ENCODE measurements at places on chromosomes 4 and X.

DNA sequence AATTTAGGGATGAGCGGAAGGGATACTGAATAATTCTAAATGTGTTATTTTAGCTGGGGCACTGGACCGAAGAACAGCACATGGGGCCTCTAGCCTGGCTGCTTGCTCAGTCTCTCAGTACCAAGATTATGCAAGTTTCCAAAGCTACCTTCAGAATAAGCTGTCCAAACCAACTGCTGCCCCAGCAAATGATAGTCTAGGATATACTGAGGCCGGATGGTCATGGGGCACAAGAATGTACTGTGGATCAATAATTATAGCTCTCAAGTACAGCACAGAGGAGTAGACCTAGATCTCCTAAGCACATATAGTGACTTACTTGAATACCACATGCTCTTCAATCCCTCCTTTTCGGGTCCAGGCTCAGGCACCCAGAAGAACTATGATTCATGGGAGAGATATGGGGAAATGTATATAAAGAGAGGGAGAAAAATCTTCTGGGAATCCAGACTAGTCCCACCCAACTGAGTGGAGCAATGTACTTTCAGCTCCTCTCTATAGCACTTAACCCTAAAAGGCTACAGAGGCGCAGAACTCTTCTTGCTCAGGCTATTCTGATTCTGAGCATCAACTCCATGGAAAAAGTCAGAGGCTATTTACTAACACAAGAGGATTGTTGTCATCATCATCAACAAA, 160.3 kb upstream of the GPC4 start:
- DNase-seq: no peak

DNA sequence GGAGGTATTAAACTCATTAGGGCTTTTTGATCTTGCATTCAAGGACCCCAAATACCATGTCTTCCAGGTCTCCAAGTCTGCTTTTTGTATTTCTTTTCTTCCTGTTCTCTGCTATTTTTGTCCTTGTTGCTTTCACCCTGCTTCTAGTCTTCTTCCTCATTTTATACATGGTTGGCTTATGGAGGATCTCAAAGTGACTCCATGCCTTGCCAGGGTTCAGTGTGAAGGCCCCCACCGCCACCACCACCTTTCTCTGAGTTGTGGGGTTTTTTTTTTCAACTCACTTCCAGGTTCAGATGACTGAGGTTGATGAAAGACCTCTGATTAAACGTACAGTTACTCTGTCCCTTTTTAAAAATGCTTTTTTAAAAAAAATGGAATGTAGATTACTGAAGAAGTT, 96.3 kb downstream of the MAML3 start:
- no peak for DNase-seq

DNA sequence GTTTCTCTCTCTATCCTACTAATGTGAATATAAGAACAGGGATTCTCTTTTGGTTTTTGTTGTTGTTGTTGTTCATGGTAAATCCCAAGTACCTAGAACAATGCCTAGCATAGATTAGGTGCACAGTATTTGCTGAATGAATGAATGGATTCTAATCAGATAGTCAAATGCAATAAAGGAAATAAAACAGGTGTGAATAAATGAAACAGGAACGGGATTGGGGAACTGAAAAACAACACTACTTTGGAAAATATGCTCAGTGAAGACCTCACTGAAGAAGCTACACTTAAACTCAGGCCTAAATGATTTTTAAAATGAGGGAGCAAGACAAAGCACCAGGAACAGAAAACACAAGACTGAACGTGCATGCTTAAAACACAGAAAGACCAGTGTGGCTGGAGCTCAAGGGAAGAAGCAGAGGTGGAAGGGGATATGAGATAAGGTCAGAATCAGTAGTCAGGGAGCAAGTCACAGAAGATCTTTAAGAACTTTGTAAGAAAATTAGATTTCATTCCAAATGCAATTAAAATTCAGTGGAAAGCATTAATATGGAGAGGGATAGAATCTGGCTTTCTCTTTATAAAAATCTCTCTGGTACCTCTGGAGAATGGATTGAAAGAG, 144.7 kb downstream of the ZAR1 start:
- DNase-seq: no peak

DNA sequence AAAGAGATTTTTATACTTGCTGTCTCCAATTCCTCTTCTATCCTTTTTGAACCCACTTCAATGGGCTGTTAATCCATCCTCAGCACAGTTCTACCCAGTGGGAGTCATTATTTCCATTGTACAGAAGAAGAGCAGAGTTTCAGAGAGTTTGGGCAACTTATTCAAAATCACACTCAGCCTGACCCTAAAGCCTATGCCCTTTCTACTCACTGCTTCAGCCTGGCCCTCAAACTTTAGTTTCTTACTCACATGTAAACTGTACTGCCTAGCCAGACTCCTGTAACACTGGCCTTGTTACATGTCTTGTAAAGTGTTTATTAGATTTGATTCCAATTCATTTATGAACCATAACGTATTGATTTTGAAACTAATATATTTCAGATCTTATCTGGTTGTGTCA, 25.1 kb upstream of the USO1 start:
- DNase-seq: no peak

DNA sequence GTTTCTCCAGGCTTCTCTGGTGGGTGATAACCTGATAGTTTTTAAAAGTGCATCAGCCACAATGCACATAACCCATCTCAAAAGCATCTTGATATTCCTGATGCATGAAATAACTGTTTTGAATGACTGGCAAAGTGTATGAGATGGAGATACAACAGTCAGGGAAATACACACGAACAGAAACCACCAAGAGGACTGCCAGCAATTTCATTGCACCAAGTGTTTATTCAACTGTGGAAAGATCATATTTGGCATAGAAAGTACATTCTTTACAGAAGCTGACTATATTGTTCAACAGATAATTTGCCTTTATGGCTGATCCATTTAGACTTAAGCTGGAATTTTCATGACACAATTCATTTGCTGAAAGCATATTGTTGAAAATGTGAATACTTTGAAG, 139.5 kb downstream of the SLIT2 start:
- no peak for DNase-seq

DNA sequence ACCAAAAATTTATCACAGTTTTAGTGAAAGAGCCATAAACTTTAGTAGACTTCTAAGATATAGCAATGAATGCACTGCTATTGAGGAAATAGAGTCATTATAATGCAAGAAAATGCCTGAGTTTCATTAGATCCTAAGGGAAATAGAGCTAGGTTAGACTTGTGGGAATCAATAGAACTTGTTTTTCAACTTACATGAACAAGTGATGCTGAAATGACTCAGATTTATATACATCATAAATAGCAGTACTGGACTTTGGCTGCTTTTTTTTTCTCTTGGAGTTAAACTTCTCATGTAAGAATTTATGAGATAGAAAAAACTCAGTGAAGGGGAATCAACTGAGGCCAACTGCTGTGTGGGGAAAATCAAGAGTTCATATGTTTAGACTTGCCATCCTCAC, 216.5 kb upstream of the AADAT start:
- DNase-seq: no peak

GRCh38 chrX:38069991-38070390, 63.6 kb downstream of the SYTL5 start:
- no peak for DNase-seq

Measured in left cardiac atrium (tissue), 4 donors.